ENCODE measurements at places on chromosomes 6 and 20.

GRCh38 chr6:157469378-157469777, 88.4 kb downstream of the ZDHHC14 start:
- H3K4me3 ChIP-seq, result no peak overlapping the region
- no peak overlapping the region for H3K27ac ChIP-seq
- DNase-seq, result peak; percentile 58
- H3K36me3 ChIP-seq, result no peaks in the 10 kb centered on the region

GRCh38 chr6:148055419-148055818, 287.2 kb upstream of the SASH1 start:
- H3K27me3 ChIP-seq, result no peaks in the 10 kb centered on the region
- H3K4me3 ChIP-seq, result no peak overlapping the region
- H3K4me1 ChIP-seq, result no peaks in the 10 kb centered on the region
- H3K36me3 ChIP-seq, result no peaks in the 10 kb centered on the region
- DNase-seq, result no peak

- H3K4me1 ChIP-seq, result peaks cover 12% of the 10 kb centered on the region
- no peaks in the 10 kb centered on the region for H3K27me3 ChIP-seq
Measured at GRCh38 chr6:150632785-150633485, 33.2 kb downstream of the PLEKHG1 start.

DNA sequence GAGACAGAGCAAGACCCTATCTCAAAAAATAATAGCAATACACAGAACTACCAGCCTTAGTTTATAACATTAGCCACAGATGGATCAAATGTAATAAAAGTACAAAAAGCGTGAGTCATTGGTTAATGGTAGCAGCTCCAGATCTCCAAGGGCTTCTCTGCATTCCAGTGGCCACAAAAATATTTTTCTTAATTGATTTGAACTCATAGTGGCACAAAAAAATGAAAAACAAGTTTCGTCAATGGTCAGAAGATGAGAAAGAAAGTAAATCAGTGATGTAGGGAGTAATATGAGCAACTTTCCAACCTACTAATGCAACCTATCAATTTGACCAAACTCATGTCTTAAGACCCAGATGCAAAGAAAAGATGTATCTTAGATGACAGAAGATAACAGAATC, 79.6 kb downstream of the CEP57L1 start:
- H3K4me3 ChIP-seq, result no peak overlapping the region
- H3K4me1 ChIP-seq, result no peaks in the 10 kb centered on the region
- no peak for DNase-seq
- H3K27ac ChIP-seq, result no peak overlapping the region

DNA sequence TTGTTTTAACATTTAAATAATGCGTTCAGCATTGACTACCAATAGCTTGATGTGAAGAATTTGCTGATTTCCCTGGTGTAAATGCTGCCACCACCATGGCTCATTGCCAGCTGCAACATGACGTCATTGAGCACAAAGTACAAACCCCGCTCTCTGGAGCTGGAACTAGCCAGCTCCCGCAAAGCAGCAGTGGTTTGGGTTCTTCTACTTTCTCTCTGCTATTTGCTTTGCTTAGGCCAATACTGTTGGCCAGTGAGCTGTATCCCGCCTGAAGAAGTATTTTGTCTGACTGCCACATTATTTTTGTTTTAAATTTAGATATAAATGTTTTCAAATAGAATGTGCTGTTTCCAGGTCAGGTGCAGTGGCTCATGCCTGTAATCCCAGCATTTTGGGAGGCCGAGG, 47.4 kb upstream of the KIF13A start:
- no peaks in the 10 kb centered on the region for H3K27me3 ChIP-seq
- no peaks in the 10 kb centered on the region for H3K36me3 ChIP-seq
- H3K4me3 ChIP-seq, result no peak overlapping the region

- DNase-seq, result no peak
- H3K4me1 ChIP-seq, result peaks cover 13% of the 10 kb centered on the region
- H3K4me3 ChIP-seq, result no peak overlapping the region
- H3K27me3 ChIP-seq, result no peaks in the 10 kb centered on the region
- peaks cover 3% of the 10 kb centered on the region for H3K36me3 ChIP-seq
- no peak overlapping the region for H3K27ac ChIP-seq
Measured at GRCh38 chr6:148389086-148389485, 46.4 kb downstream of the SASH1 start.

DNA sequence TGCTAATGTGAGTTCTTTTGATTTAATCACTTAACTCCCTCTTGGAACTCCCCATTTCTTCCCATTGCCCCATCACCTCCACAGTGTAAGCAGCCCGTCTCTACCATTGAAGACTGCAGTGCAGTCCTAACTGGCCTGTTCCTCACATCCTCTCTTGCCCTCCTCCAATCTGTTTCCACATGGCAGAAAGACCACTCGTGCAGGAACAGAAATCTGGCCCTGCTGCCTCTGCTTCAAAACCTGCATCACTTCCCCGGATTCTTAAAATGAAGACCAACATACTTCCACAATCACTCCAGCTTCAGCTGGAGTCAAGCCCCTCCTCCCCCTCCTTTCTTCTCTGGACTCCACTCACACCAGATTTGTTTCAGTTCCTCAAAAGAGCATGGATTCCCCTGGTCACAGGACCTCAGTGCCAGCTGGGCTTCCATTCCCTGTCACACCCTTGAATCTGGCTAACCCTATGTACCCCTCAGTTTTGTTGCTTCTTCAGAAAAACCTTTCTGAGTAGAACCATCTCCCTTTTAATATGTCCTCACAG, 802.3 kb downstream of the MAFB start:
- no peak overlapping the region for H3K27ac ChIP-seq
- H3K27me3 ChIP-seq, result no peaks in the 10 kb centered on the region
- no peak overlapping the region for H3K4me3 ChIP-seq
